ENCODE measurements at places on chromosomes 16 and 17. TPM values are rescaled to one million over a fixed set of nuclear protein-coding genes. Genes with fewer than 3 reads are reported as not detected.

Gene DPEP2
- 1.5 TPM for total RNA-seq

GRCh38 chr17:45218895-45219661 lies 2.6 kb upstream of the FMNL1 start:
- DNase-seq, result no peak

- no peak for DNase-seq
Measured at GRCh38 chr17:28970879-28971278, 19.6 kb upstream of the PHF12 start.

GRCh38 chr17:27469256-27469655 lies 13.0 kb downstream of the KSR1 start:
- no peak for DNase-seq

- DNase-seq, result no peak
Measured at GRCh38 chr16:30660424-30661261, 2.4 kb downstream of the FBRS start.

- peak; percentile 77 for DNase-seq
Measured at GRCh38 chr16:86314402-86315025, 195.8 kb upstream of the FOXF1 start.

Gene ZKSCAN2
- total RNA-seq, result 4.2 TPM

Gene NKD1
- 2.4 TPM for total RNA-seq

- no peak for DNase-seq
Measured at GRCh38 chr17:57640079-57640478, 105.0 kb downstream of the CCDC182 start.
